Retina (tissue), 1 donor: ENCODE measurements at places on chromosomes 3 and 15.
A peak's percentile ranks its signal among the peaks of the same experiment; 100 is the strongest.

GRCh38 chr15:64850778-64851502 lies 9.2 kb downstream of the PLEKHO2 start:
- DNase-seq = no peak

GRCh38 chr3:150223558-150223957 lies 184.5 kb upstream of the TSC22D2 start:
- no peak for DNase-seq

DNA sequence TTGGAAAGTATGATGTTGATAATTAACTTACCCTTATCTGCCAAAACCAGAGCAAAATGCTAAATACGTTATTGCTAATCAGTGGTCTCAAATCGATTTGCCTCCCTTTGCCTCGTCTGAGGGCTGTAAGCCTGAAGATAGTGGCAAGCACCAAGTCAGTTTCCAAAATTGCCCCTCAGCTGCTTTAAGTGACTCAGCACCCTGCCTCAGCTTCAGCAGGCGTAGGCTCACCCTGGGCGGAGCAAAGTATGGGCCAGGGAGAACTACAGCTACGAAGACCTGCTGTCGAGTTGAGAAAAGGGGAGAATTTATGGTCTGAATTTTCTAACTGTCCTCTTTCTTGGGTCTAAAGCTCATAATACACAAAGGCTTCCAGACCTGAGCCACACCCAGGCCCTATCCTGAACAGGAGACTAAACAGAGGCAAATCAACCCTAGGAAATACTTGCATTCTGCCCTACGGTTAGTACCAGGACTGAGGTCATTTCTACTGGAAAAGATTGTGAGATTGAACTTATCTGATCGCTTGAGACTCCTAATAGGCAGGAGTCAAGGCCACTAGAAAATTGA lies 59.7 kb downstream of the DCUN1D1 start:
- no peak for DNase-seq

DNA sequence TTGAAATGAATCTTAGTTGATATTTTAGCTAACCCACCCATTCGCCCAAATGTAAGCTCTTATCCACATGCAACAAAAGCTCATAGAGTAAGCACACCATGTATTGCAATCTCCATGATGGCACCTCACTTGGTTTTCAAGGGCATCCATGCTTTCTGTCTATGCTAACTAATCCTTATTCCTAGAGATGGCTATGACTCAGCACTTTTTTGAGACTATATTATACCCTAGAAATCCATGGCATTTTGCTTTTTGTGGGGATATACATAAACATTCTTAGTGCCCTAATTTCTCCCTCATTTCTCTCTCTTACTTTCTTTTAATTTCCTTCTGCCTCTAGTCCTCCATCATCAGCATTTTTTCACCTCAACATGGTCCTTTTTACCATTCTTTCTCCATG lies 168.5 kb upstream of the STT3B start:
- no peak for DNase-seq

GRCh38 chr3:108345492-108346205 lies 49.3 kb downstream of the HHLA2 start:
- DNase-seq = peak; percentile 4

DNA sequence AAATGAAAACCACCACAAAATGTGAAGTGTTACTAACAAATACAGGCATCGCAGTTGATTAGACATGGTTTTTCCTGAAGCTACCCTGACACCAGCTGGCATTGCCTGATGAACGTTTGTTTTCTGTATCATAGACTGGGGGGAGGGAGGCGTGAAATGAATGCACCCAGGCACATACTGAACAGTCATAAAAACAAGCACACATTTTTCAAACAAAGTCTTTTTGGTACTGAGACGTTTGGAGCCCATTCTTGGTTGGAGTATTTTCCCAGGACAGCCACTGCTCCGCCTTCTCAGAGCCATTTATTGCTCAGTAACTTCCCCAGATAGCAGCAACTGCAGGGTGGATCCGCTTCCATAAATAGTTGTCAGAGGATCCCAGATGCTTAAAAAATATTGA lies 52.4 kb downstream of the KLF13 start:
- no peak for DNase-seq

DNA sequence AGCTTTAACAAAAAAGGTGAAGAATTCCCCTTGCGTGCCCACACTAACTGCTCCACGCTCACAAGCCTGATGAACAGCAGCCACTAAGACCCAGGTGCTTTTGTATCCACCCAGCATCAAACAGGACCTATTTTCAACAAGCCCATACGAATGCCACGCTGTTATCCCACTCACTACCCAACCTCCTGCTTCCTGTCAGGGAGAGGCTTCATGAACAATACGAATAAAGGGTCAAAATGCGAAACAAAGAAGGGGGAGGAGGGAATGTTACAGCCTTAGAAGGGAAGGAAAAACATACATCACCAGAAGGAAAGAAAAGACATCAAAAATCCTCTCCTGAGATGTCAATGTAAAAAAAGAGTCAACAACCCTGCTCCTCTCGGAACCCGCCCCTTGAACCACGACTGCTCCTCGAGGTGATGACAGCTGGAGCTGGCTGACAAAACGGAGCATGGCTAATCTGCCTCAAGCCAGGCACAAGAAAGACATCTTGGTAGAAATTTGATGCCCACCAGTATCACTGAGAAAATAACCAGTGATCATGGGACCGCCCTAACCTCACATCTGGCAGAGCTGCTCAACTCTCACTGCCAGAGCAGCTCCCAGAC lies 9.7 kb downstream of the ERC2 start:
- peak; percentile 9 for DNase-seq

DNA sequence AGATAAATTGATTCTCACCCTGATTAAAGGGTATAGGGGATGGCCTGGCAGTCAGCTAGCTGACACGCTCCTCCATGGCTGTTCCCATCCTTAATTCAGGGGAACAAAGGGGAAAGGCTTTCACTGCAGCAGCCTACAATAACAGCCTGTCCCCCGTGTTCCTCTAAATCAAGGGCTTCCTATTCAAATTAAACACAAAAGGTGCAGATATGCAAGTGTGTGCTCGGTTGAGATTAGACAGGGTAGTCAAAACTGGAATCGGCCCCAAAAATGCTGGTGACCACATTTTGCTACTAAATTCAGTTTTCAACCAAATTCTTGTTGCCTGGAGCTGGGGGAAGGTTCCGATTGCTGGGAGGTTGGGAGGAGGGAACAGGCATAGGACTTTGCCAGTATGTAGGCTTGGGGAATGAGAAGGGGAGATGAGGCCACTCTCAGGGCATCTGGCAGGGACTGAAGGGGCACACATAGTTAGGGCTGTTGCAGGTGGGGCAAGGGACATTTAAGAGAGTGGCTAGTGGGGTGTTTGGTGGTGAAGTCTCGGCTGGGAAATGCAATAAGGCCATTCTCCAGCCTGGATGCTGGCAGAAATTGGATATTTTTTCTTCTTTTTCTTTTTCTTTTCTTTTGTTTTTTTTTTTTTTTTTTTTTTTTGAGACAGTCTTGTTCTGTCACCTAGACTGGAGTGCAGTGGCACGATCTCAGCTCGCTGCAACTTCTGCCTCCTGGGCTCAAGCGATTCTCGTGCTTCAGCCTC lies 32.9 kb upstream of the CTSH start:
- no peak for DNase-seq

- no peak for DNase-seq
These were observed 577.7 kb downstream of the MECOM start for GRCh38 chr3:169085827-169086226.

- DNase-seq = no peak
These were observed 357.8 kb downstream of the OCA2 start for GRCh38 chr15:27741226-27741860.

DNA sequence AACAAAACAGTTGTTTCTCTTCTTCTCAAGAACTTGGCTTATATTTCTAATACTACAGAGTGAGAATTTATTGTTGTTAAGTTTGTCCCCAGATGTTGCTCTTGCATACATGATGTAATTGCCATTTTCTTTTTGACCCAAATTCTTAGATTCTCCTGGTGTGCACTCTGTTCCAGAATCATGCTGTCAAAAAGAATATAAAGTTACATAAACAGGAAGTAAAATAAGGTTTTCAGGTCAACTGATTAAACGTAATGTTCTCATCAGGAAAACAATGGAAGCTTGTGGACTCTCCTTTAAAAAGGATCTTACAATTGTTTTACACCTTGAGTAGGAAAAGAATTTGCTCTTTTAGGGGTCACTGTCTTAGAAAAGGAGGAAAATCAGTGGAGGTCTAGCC lies 121.8 kb downstream of the ADAM10 start:
- no peak for DNase-seq

DNA sequence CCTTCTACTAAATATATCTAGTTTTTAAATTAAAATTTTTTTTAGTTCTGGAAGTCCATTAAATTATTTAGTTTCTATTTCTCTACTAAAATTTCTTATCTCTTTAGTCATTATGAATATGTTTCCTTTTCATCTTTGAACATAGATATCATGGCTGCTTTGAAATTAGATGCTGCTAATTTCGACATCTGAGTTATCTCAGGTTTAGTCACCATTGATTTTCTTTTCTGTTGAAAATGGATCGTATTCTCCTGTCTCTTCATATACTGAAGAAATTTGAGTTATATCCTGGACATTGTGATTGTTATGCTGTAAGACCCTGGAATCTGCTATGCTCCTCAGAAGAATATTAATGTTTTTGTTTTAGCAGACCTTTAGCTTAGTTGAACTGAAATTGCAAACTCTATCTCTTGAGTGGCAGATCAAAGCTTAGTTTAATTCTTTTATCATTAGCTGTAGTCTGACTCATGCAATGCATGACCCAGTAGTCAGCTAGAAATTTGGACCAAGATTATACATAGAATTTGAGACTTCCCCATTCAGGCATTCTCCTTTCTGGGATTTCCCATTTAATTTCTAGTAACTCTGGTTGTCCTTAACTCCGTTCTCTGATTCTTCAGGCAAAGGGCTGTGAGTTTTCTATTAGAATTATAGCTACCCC lies 439.8 kb upstream of the IL12A start:
- DNase-seq = no peak

GRCh38 chr3:157913741-157914150 lies 192.5 kb downstream of the SHOX2 start:
- DNase-seq = no peak

GRCh38 chr3:196541684-196542445 lies 26.5 kb downstream of the WDR53 start:
- no peak for DNase-seq

- DNase-seq = no peak
These were observed 44.8 kb upstream of the RPL32 start for GRCh38 chr3:12886106-12886679.

GRCh38 chr15:93324186-93324975 lies 235.4 kb upstream of the RGMA start:
- no peak for DNase-seq

GRCh38 chr3:193788189-193788991 lies 195.4 kb downstream of the OPA1 start:
- DNase-seq = peak; percentile 86

- no peak for DNase-seq
These were observed 121.8 kb upstream of the CADM2 start for GRCh38 chr3:84836961-84837360.

- DNase-seq = no peak
These were observed 188.3 kb upstream of the CTDSPL start for GRCh38 chr3:37673401-37673800.

DNA sequence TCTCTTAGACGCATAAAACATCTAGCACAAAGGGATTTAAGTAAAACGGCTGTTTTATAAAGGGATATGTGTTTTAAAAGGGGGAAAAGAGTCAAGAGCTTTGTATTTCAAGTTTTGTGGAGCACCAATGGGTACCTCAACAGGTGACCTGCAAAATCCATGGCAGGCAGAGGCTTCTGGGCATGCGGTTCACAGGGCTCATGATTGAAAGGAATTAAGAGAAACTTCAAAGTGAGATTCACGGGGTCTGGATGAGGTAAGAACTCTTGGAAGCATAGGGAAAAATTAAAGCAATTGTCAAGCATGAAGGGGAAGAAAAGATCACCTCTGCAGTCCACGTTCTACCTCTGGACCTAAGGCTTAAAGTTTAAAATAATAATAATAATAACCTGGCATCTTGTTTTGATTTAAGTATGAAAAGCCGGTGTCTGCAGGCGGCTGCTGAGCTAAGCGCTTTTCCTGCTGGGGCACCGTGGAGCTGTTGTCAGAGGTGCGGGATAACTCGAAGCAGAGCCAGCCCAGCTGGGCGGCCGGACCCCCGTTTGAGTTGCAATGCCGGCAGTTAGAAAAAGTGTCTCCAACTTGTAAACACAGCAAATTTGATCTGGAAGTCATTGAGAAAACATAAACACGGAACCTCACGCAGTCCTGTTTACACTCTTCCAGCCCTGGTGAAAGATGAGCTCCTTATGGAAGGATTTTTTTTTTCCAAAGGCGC lies 40.5 kb downstream of the HES1 start:
- DNase-seq = peak; percentile 54

DNA sequence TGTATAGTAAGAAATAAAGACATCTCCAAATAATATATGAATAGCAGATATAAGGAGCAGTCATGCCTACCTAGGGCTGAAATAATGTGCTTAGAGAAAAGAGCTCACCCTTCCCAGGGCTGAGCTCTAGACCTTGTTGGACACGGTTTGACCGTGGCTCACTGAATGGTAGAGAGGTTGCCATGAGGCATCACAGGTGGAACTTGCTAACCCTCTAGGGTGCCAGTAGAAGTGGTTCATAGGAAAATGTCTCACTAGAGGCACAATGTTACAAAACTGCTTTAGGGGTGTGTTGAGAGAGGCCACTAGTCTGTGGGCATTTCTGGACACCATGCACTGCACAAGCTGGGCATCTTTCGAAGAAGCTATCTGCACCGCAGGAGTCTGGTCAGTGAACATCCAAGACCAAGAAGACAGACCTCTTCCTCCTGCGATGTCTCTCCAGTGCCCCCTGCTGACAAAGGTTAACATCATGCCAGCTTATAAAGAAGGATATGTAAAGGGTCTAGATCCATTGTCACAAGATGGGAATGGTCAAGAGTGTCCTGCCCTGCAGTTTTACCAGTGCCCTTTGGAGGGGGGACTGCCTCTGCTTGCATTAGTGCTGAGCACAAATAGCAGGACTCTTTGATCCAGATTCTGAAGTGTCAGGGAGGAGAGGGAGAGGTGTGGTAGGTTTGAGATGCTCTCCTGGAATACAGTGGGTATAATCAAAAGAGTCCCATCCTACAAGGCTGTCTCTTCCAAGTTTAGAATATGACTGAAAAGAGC lies 266.8 kb downstream of the ZNF385D start:
- no peak for DNase-seq

- no peak for DNase-seq
These were observed 73.1 kb downstream of the RORA start for GRCh38 chr15:61155741-61156700.
